Activated CD4-positive, alpha-beta T cell treated with anti-CD3 and anti-CD28 coated beads, Interleukin-2, amount 50 U/mL, for 48 hours (primary cell): ENCODE measurements at places on chromosomes 13 and 19.
A peak's percentile ranks its signal among the peaks of the same experiment; 100 is the strongest.

- DNase-seq: no peak
Observed at GRCh38 chr19:51726049-51726448, 2.3 kb upstream of the HAS1 start.

DNA sequence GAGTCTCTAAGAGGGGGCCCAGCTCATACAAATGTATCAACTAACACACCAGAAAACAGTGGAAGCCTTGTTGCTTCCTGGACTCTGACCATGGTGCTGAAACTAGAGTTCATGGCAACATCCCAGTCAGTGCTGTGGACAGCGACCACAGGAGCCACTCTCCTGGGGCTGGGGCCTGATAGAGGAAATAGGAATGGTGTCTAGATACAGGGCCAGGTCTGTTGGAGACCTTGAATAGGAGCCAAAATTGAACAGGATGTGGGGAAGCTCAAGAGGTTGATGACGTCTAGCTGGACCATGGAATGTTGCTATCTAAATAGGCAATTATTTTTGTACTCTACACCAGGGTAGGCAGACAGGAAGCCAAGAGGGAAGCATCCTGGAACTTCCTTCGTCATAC, 21.7 kb downstream of the LILRB4 start:
- DNase-seq: no peak

- DNase-seq: no peak
Observed at GRCh38 chr19:3765121-3765520, 2.6 kb downstream of the MRPL54 start.

- DNase-seq: no peak
Observed at GRCh38 chr13:29524176-29524575, 71.3 kb downstream of the SLC7A1 start.

DNA sequence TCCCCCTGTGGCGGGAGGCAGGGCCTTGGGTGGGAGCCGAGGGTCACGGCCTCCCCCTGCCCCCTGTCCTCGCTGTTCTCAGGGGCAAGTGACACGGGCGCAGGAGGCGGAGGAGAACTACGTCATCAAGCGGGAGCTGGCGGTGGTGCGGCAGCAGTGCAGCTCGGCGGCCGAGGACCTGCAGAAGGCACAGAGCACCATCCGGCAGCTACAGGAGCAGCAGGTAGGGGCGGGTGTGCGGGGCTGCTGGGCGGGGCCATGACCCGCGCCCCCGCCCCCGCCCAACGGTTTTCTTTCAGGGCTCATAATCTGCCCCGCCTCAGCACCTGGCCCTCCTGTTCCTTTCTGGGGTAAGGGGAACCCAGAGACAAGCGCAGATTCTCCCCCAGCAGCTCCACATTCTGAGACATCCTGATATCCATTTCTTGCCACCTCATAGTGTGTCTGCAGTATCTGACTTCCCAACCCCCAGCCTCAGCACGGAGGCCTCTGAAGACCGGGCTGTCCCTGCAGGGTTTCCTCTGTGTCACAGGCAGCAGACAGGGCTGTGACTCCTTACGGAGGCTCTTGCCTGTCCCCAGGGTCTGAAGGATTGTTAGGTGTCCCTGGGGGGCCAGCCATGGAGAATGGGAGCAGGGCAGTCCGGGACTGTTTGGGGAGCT, 15.9 kb downstream of the PRR36 start:
- no peak for DNase-seq

- no peak for DNase-seq
Observed at GRCh38 chr13:51112771-51113170, 1.7 kb upstream of the C13orf42 start.

GRCh38 chr13:19156013-19156825, 25.4 kb downstream of the TUBA3C start:
- no peak for DNase-seq

DNA sequence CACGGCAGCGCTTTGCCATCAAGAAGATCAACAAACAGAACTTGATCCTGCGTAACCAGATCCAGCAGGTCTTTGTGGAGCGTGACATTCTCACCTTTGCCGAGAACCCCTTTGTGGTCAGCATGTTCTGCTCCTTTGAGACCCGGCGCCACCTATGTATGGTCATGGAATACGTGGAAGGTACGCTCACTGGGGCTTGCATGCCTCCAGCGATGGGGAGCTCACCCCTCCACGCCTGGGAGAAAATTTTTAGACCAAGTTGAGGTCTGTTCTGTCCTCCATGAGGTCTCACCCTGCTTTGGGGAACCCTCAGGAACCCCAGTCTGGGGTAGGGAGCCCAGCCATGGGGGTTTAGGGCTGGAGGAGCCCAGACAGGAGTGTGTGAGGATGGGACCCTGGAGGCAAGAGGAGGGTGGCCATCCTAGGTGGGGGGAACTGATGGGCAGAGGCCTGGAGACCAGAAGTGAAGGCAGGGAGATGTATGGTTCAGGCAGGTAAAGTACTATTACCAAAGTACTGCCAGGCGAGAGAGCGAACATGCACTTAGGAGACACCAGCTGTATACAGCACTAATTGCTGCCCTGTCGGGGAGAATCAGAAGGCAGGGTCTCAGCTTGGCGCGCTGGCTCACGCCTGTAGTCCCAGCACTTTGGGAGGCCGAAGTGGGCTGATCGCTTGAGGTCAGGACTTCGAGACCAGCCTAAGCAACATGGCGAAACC, 22.3 kb upstream of the PIK3R2 start:
- DNase-seq: no peak

- DNase-seq: peak; percentile 69
Observed at GRCh38 chr13:99542788-99543406, 41.6 kb downstream of the TM9SF2 start.

GRCh38 chr19:38869836-38870607, 8.1 kb downstream of the RINL start:
- DNase-seq: peak; percentile 95

- no peak for DNase-seq
Observed at GRCh38 chr19:46383846-46384245, 29.5 kb downstream of the CCDC8 start.

DNA sequence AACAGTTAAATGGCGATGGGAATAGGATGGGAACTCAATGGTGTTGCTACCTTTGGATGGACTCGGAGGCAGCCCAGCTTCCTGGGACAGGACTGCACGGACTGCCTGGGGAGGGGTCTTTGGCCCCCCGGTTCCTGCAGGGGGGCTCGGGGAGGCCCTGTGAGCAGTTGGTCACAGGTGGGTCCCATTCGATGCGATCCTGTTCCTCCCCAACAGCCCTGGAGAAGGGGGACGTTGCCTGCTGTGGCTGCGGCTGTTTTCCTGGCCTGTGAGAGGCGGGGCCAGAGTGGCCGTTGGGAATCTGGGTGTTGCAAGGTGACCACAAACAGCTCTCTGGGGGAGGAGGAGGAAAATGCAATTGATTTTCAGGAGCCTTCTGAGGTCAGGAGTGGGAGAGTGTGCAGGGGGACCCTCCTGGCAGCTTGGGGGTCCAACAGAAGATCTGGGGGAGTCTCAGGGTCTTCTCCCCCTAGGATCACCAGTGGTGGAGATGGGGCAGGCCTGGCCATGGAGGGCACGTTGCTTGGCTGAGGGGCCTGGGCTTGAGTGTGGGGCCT, 1.9 kb upstream of the PLPPR3 start:
- no peak for DNase-seq

DNA sequence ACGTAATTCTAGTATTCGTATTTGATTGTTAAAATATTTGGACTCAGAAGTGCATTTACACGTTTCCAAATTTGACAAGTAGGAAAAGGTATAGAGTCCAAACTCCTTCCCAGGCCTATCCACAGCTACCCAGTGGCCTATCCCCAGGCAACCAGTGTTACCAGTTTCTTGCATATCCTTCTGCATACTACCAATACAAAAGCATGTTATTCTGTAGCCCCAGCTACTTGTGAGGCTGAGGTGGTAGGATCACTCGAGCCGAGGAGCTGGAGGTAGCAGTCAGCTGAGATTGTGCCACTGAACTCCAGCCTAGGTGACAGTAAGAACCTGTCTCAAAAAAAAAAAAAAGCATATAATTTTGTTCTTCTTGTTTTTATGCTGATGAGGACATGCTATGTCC, 67.1 kb downstream of the LRCH1 start:
- no peak for DNase-seq

DNA sequence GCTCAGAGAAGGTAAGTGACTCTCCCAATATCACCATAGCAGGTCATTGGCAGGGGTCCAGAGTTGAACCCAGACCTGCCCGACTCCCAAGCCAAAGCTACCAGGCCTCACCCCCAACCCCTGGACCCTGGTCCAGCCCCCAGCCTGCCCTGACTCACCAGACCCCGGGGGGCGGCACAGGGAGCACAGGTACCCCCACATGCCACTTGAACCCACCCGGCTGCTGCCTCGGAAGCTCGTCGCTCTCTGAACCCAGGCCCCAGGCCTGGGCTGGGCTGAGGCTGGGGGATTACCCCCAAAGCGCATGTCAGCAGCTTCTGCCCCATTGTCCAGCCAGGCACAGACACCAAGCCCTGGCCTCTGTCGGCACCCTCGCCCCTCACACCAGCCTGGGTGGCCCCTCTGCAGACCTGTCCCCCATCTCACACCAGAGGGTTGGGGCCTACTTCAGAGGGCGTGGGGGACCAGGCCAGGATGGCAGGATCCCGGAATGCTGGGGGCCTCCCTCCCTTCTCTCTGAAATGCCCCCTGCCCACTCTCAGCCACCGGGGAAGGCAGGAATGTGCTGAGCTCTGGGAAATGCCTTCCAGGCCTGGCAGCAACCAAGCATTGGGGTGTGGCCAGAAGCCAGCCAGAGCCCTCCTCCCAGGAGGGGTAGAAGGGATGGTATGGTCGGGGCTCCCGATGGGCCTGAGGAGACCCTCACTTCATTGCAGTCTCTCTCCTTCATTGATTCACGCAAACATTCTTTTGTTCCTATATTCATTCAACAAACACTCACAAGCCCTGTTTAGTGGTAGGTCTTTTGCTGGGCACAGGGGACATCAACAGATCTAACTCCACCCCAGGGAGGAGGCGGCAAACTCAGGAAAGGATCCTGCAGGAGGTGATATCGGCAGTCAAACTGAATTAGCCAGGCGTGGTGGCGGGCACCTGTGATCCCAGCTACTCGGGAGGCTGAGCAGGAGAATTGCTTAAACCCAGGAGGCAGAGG, 1.7 kb upstream of the PRX start:
- no peak for DNase-seq

DNA sequence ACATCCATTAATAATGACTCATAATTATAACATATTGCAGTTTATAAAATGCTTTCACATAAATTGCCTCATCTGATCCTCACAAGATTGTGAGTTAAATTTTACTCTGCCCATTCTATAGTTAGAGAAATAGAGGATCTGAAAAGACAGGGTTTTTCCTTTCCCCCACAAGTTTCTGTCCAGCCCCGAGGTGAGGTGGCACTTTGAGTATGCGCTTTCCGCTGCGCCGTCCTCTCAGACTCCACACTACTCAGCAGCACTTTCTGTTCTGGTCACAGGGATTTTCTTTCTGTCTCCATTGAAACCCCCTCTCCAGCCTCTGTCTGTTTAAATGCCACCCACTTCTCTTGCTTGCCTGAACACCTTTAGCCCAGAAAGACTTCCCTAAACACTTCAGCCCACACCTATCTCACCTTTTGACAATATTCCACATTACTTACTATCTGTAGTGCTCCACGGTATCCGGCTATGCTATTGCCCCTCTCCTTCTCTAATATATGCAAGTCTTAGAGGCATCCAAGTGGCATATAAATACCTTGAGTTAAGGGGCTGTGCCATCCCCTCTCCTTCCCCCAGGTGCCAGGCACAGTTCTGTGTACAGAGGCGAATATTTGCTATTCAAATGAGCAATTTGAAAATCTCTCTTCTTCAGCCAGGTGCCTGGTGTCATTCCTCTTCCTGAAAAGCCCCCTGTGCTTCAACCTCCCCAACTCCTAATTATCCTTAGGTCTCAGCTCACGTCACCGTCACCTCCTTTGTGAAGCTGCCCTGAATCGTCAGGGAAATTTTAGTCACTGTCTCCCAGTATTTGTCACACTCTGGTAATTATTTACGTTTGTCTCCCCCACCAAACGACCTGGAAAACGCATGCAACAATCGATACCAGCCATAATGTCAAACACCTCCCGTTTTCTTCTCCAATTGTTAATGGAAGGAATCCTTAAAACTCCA, 268.7 kb downstream of the NHLRC3 start:
- peak; percentile 40 for DNase-seq

- DNase-seq: no peak
Observed at GRCh38 chr19:3192228-3192635, 6.5 kb downstream of the NCLN start.

DNA sequence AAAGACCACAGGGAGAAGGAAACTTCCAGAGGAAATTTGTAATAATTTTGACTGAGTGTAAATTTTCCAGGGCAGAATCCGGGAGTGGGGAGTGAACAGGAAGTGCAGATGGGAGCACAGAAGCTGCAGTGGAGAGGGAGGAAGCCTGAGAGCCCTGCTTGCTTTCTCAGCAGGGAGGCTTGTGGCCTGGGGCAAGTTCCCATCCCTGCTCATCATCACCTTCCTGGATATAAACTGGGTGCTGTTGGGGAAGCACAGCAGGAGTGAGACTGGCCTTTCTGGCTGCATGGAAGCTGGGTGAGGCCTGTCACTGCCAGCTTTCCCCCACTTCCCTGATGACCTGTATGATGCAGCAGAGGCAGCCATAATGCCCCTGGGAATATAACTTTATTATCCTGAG, 532.9 kb downstream of the SLITRK6 start:
- DNase-seq: no peak

DNA sequence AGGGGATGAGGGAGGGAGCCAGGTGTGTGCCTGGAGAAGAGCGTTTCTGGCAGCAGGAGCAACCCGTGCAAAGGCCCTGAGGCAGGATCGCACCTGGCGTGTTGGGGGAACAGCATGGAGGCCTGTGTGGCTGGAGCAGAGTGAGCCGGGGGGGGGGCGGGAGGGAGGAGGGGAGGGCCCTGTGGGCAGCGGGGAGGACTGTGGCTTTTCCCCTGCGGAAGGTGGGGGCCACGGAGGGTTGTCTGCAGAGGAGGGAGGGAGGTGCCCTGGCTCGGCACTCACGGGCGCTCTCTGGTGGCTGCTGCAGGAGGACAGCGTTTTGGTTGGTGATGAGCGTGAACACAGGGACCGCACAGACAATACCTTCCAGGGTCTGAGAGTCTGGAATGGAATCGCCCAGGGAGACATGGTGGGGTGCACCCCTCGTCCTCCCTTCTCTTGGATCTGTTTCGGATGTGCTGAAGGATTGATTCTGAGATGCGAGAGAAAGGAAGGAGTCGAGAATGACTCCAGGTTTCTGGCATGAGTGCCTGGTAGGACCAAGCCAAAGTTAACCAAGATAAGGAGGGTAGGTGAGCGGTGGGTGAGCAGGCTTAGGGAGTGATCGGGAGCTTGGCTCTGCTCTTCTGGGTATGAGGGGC, 6.5 kb downstream of the RAB11B start:
- DNase-seq: peak; percentile 83

- DNase-seq: no peak
Observed at GRCh38 chr19:525029-525428, 6.5 kb upstream of the CDC34 start.

- no peak for DNase-seq
Observed at GRCh38 chr19:15072930-15073647, 8.9 kb upstream of the OR1I1 start.

GRCh38 chr13:32409561-32410421, 18.1 kb downstream of the N4BP2L1 start:
- no peak for DNase-seq

DNA sequence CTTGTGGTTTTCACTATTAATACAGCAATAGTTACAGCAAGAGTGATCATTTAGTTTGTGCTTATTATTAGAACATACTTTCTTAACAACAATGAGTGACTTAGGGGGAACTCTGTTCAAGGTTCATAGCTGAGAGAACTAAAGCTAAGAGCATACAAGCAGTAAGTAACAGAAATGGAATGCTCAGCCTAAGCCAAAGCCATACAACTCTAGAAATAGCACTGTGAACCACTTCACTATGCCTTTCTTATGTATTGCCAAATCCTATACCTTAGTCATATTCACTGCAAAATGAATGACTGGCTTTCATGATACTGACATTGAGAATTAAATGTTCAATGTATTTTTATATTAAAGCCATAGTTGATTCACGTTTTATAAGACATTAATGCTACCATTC, 599.7 kb upstream of the SLITRK1 start:
- no peak for DNase-seq
